Stimulated activated naive CD4-positive, alpha-beta T cell (primary cell): ENCODE measurements at places on chromosomes 2 and 18.

GRCh38 chr18:24465486-24465885 is 5.0 kb downstream of the HRH4 start:
- no peak for DNase-seq

- DNase-seq = no peak
Observed at GRCh38 chr2:235511187-235511661, 17.4 kb downstream of the AGAP1 start.

DNA sequence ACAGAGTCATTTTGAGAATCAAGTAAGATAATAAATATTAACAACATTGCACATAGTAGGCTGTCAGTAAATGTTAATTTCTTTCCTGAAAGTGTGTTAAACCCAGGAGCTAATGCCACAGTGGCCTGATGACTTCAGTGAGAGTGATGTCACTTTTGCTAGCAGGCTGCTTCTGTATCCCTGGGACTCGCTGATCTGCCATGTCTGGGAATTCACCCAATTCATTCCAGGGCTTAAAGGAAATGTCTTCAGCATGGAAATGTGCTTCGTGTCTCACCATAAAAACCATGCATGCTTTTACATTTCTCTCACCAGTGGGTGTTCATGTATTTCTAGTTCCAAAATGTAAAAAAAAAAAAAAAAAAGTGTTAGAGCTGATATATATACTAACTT is 56.8 kb upstream of the MAPRE3 start:
- no peak for DNase-seq

DNA sequence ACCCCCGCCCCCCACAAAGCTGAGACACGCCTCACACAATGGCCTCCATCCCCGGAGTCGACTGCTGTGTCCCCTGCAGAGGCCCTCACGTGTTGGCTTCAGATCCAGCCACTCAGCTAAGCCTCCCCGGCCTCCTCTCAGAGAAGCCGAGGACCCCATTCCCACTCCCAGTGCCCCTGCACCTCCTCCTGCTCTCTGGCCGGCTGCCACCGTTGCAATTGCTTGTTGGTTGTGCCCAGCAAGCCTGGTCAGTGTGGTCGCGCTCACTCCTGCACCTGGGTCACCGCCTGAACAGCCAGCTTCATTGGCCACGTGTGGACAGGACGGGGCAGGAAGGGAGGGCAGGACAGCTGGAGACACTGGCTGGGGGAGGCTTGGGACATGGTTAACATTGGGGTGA is 191.5 kb upstream of the SALL3 start:
- DNase-seq = no peak

DNA sequence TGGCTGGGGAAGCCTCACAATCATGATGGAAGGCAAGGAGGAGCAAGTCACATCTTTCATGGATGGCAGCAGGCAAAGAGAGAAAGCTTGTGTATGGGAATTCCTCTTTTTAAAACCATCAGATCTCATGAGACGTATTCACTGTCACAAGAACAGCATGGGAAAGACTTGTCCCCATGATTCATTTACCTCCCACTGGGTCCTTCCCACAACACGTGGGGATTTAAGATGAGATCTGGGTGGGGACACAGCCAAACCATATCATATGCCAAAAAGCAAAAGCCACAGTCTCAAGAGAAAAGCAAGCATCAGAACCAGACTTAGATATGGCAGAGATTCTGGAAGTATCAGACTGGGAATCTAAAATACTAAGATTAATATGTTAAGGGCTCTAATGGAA is 30.0 kb upstream of the SCRN3 start:
- no peak for DNase-seq

GRCh38 chr18:12520442-12520992 is 112.8 kb downstream of the PRELID3A start:
- DNase-seq = no peak

DNA sequence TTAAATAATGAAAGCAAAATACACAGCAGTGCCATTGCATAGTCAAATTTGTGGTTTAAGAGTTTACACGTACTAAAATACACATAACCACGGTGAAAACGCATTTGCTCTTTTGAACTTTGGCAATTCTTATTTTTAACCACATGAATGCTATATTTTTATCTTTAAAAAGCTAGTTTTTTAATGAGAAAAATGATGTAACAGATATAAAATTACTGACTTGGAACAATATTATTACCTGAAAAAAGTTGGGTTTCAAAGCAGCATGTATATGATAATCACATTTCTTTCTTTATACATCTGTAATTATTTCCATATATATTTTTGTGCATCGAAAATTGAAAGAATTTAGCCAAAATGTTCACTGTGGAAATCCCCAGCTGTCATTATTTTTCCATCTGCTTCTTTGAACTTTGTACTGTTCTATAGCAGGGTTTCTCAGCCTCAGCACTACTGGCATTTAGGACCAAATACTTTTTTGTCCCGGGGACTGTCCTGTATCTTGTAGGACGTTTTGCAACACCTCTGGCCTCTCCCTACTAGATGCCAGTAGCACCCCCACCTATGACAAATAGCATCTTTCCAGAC is 75.9 kb upstream of the CAB39 start:
- DNase-seq = no peak

- no peak for DNase-seq
Observed at GRCh38 chr2:59936048-59936447, 617.4 kb downstream of the BCL11A start.

DNA sequence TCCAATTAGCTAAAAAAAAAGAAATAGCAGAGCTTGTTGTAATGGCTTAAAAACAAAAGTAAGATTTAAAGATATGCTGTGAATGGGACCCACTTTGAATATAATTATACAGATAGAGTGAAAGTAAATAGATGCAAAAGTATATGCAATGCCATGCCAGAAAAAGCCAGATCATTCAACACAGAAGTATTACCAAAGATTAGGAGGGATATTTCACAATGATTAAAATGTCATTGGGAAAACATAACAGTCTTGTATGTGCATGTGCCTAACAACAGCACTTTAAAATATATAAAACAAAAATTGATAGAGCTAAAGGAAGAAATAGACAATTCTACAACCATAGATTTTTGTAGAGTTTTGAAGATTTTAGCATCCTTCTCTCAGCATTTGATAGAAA is 19.9 kb upstream of the SIGLEC15 start:
- no peak for DNase-seq

GRCh38 chr2:177403838-177404237 is 11.3 kb downstream of the AGPS start:
- no peak for DNase-seq

DNA sequence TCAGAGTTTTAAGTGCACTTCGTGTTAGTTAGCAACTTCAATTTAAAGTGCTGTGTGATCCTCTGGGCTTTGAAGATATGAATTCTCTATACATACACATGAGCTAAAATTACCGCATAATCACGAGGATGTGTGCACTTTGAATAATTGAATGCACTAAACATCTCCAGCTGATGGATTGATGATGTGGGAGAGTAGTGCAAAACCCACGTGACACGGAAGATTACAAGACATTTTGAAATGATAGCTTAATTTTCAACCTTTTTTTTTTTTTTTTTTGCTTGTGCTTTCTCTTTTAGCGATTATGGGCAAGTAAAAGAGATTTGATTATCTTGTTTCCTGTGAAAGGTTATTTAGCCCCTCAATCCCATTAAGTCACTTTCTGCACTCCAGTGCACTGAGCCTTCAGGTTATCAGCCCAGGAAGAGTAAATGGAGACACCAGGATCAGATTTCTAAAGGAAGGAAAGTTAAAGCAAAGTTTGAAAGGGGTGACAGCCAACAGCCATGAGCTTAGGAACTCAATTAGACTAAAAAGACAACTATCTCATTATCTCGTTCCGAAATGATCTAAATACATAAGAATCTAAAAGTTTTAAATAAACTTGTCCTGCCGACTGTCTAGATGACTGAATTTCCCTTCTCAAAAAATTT is 81.6 kb downstream of the CDK15 start:
- DNase-seq = no peak

GRCh38 chr2:47225061-47225783 is 70.1 kb upstream of the STPG4 start:
- DNase-seq = no peak

DNA sequence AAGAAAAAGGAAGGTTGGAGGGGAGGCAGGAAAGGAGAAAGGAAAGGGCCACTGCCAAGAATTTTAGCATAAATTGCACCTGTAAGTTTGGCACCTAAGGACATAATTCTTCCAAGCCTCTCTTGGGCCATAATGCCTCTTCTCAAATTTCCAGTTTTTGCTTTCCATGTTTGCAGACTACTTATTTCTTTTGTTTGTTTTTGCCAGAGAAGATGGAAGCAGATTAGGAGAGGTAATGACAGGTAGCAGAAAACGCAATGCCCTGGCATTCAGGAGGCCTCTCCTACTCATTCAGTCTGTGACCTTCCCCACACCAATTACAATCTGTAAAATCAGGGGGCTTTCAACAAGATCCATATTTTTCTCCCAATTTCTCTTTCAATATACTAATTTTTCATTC is 56.8 kb downstream of the MRPL33 start:
- no peak for DNase-seq

DNA sequence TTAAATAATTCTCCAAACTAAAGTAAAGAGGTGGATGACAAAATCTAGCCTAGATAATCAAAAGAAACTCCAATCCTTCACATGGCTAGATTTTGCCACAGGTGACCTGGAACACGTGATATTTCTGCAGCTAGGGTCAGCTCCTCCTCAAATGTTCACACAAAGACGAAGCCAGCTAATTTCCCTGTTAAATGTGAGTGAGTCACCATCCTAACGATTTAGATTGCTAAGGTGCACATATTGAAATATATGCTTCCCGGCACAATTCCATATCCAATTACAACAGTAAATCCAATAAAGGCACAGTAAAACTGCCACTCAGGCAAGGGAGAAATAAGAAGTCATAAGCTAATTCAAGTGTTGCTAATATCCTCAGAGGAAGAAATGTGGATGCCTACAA is 28.7 kb downstream of the IKZF2 start:
- no peak for DNase-seq

DNA sequence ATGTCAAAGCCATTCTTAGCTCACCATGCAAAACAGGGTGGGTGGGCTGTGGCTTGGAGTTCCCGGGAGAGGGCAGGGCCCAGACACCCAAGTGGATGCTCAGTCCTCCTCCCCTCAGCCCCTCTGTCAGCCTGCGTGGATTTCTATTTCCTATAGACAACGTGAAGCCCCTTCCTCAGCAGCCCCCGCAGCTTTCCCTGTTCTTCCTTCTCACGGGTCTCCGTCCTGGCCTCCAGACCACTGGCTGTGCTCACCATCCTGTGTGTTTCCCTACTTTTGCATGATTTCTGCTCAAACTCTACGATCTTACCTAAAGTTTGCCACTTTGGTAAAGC is 155.0 kb upstream of the PXDN start:
- DNase-seq = no peak
